Spinal cord (tissue), 10 donors: ENCODE measurements at places on chromosomes 5 and 9. TPM values are rescaled to one million over a fixed set of nuclear protein-coding genes. Genes with fewer than 3 reads are reported as not detected.

ZNF879 gene
- total RNA-seq: 10.5 TPM

PCDHGA12 gene
- 8.5 TPM for total RNA-seq

C1QTNF2 gene
- total RNA-seq: 5.1 TPM

OLFM1 gene
- 52.5 TPM for total RNA-seq

RNF208 gene
- total RNA-seq: 3.0 TPM

ITK gene
- total RNA-seq: 0.06 TPM

DNA sequence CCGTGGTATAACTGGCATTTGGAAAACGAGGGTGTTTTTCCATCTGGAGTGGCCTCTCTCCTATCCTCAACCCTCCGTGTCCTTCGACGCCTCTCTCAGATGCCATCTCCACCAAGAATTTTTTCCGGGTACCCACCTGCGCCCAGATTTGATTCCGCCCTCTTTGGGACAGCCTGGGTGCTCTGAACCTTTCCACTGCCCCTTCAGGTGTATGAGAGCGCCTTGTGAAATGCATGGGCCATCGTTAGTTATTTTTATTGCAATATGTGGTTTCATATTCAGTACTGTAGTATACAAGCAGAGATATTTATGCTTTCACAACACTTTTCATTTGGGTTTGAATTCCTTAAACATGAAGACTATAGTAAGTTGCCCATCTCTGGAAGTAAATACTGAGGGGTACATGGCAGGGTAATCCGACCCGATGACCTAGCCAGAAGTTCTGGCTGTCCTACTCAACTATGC, 78.2 kb upstream of the IFNE start:
- H3K4me1 ChIP-seq: peaks cover 13% of the 10 kb centered on the region
- H3K27me3 ChIP-seq: peaks cover 49% of the 10 kb centered on the region
- no peak overlapping the region for H3K27ac ChIP-seq
- no peak for DNase-seq
- peak overlapping the region; percentile 39 for H3K4me3 ChIP-seq

GRCh38 chr5:145931718-145932117, 4.7 kb upstream of the SH3RF2 start:
- no peaks in the 10 kb centered on the region for H3K36me3 ChIP-seq
- H3K4me1 ChIP-seq: peaks cover 5% of the 10 kb centered on the region
- no peak overlapping the region for H3K27ac ChIP-seq
- no peak overlapping the region for H3K4me3 ChIP-seq

GRCh38 chr5:91434348-91434747, 51.2 kb upstream of the ARRDC3 start:
- DNase-seq: no peak
- H3K27me3 ChIP-seq: no peaks in the 10 kb centered on the region
- no peak overlapping the region for H3K27ac ChIP-seq
- H3K4me3 ChIP-seq: no peak overlapping the region
- no peaks in the 10 kb centered on the region for H3K4me1 ChIP-seq
- H3K36me3 ChIP-seq: no peaks in the 10 kb centered on the region

GRCh38 chr9:135554718-135555117, 6.8 kb upstream of the PAEP start:
- H3K4me1 ChIP-seq: no peaks in the 10 kb centered on the region
- H3K27ac ChIP-seq: no peak overlapping the region
- H3K36me3 ChIP-seq: no peaks in the 10 kb centered on the region

- H3K4me3 ChIP-seq: no peak overlapping the region
- DNase-seq: no peak
- no peaks in the 10 kb centered on the region for H3K4me1 ChIP-seq
- H3K36me3 ChIP-seq: no peaks in the 10 kb centered on the region
These were observed 925.3 kb upstream of the CDH10 start for GRCh38 chr5:25570067-25570583.

GRCh38 chr9:119667916-119668315, 298.7 kb upstream of the BRINP1 start:
- H3K27me3 ChIP-seq: no peaks in the 10 kb centered on the region
- H3K4me1 ChIP-seq: no peaks in the 10 kb centered on the region
- no peaks in the 10 kb centered on the region for H3K36me3 ChIP-seq
- H3K4me3 ChIP-seq: no peak overlapping the region
- no peak overlapping the region for H3K27ac ChIP-seq

DNA sequence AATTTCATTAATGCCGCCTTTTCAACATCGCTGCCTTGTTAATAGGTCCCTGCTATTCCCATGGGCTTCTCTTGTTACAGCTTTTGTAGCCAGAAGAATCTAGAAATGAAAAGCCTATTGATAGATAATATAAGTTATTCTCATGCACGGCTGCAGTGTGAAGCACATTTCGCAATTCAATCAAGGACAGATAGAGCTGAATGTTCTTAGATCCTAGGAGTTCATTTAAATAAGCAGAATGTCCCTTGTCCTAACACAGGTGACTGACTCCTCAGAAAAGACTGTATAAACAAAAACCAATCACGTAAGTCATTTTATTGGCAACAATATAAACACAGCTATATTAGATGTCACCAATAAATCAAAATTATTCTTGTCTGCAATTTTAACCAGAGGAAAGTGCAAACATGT, 9.4 kb downstream of the GLIS3 start:
- DNase-seq: no peak
- H3K4me1 ChIP-seq: no peaks in the 10 kb centered on the region
- no peak overlapping the region for H3K4me3 ChIP-seq
- H3K27ac ChIP-seq: no peak overlapping the region

DNA sequence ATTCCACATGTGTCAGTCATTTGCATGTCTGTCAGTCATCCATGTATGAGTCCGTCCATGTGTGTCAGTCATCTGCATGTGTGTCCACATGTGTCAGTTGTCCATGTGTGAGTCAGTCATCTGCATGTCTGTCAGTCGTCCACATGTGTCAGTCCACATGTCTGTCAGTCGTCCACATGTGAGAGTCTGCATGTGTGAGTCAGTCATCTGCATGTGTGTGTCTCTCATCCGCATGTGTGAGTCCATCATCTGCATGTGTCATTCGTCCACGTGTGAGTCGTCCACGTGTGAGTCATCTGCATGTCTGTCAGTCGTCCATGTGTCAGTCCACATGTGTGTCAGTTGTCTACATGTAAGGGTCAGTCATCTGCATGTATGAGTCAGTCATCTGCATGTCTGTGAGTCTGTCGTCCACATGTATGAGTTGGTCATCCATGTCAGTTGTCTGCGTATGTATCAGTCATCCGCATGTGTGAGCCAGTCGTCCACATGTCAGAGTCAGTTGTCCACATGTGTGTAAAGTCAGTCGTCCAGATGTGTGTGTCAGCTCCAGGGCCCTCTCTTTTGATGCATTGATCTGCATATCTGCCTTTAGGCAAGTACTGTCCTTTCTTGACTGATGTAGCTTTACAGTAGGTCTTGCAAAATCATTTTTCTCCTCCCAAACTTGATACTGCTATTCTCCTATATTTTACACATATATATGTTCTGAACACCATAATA, 72.5 kb upstream of the CACNA1B start:
- DNase-seq: no peak
- H3K4me3 ChIP-seq: no peak overlapping the region
- H3K4me1 ChIP-seq: peaks cover 5% of the 10 kb centered on the region
- no peaks in the 10 kb centered on the region for H3K27me3 ChIP-seq
- no peak overlapping the region for H3K27ac ChIP-seq
- H3K36me3 ChIP-seq: peaks cover 68% of the 10 kb centered on the region

- H3K27ac ChIP-seq: no peak overlapping the region
- no peaks in the 10 kb centered on the region for H3K27me3 ChIP-seq
These were observed 200.0 kb downstream of the ACTL7B start for GRCh38 chr9:108655818-108656217.

DNA sequence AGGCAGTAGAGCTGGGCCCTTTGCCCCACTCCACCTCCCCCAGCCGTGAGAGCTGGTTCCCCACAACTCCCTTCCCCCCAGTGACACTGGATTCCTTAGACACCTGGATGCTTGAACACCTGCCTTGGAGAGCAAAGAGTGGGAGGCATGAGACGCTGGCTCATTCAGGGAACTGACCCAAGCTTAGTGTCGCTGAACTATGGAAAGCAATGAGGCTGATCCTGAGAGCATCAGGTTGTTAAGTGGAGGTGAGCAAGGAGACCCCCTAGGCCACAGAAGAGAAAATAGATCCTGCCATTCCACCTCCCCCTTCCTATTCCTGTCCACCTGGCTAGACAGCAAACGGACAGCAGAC, 2.0 kb downstream of the CCL19 start:
- DNase-seq: no peak
- H3K4me3 ChIP-seq: no peak overlapping the region
- H3K36me3 ChIP-seq: no peaks in the 10 kb centered on the region
- H3K4me1 ChIP-seq: no peaks in the 10 kb centered on the region
- H3K27ac ChIP-seq: no peak overlapping the region
- no peaks in the 10 kb centered on the region for H3K27me3 ChIP-seq

GRCh38 chr5:93092349-93093105, 488.5 kb downstream of the NR2F1-AS1 start:
- no peaks in the 10 kb centered on the region for H3K36me3 ChIP-seq
- H3K27me3 ChIP-seq: no peaks in the 10 kb centered on the region
- no peak overlapping the region for H3K27ac ChIP-seq
- H3K4me3 ChIP-seq: no peak overlapping the region
- H3K4me1 ChIP-seq: no peaks in the 10 kb centered on the region

GRCh38 chr9:88590558-88591146, 55.7 kb downstream of the NXNL2 start:
- H3K27ac ChIP-seq: no peak overlapping the region
- no peak for DNase-seq
- H3K4me3 ChIP-seq: no peak overlapping the region
- no peaks in the 10 kb centered on the region for H3K27me3 ChIP-seq

GRCh38 chr9:86983249-86983619, 35.9 kb upstream of the GAS1 start:
- no peak overlapping the region for H3K27ac ChIP-seq
- no peaks in the 10 kb centered on the region for H3K36me3 ChIP-seq
- H3K4me1 ChIP-seq: no peaks in the 10 kb centered on the region
- no peak overlapping the region for H3K4me3 ChIP-seq
- no peaks in the 10 kb centered on the region for H3K27me3 ChIP-seq
- no peak for DNase-seq

GRCh38 chr5:179613460-179614071, 9.9 kb downstream of the HNRNPH1 start:
- no peaks in the 10 kb centered on the region for H3K27me3 ChIP-seq
- H3K36me3 ChIP-seq: peaks cover 78% of the 10 kb centered on the region
- no peak overlapping the region for H3K27ac ChIP-seq
- H3K4me3 ChIP-seq: no peak overlapping the region
- DNase-seq: no peak
- no peaks in the 10 kb centered on the region for H3K4me1 ChIP-seq

DNA sequence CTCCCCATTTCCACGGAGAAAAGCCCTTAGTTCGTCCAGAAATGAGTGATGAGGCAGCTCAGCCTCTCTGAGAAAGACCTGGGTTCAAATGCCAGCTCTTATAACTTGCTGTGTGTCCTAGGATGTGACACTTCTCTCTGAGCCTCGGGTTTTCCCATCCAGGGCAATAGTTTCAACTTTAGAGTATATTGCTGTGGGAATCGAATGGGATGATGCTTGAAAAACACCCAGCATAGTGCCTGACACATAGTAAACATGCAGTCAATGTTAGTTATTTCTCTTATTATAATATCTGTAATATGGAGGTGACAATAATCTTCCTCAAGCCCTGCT, 430 bp upstream of the MAPKAP1 start:
- no peak for DNase-seq
- H3K36me3 ChIP-seq: no peaks in the 10 kb centered on the region
- H3K4me3 ChIP-seq: peak overlapping the region; percentile 71
- no peaks in the 10 kb centered on the region for H3K4me1 ChIP-seq
- H3K27me3 ChIP-seq: no peaks in the 10 kb centered on the region

DNA sequence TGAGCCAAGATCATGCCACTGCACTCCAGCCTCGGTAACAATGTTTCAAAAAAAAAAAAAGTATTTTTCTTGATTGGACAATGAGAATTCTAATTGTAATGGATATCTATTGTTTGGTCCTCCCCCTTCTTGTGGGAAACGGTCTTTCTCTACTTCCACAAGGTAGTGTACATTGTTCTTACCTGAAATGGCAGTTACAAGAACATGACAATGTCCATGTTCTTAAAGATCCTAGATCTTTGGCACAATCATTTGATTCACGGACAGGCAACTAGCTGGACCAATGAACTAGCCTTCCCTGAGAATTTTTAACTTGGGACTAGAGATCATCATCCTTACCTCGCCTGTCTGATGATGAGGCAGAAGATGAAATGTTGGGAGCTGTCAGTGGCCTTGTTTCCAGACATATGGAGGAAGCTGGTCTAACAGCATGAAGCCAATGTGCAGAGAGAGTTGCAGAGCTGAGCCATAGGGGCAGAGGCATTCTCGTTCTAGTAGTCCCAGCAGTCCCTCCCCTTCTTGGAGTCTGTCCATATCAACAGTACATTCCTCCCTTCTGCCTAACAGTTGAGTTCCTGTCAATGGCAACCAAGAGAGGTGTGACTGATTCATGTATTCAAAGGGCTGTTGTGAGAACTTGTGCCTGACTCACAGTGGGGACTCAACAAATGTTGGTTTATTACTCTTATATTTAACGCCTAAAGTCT, 2.1 kb upstream of the MARCHF6 start:
- no peak for DNase-seq
- H3K27ac ChIP-seq: no peak overlapping the region
- no peak overlapping the region for H3K4me3 ChIP-seq
- H3K4me1 ChIP-seq: peaks cover 6% of the 10 kb centered on the region
